ENCODE measurements at places on chromosomes 1 and 21.

GRCh38 chr1:148263128-148263905, 111.2 kb upstream of the NBPF11 start:
- peak; percentile 81 for DNase-seq

DNA sequence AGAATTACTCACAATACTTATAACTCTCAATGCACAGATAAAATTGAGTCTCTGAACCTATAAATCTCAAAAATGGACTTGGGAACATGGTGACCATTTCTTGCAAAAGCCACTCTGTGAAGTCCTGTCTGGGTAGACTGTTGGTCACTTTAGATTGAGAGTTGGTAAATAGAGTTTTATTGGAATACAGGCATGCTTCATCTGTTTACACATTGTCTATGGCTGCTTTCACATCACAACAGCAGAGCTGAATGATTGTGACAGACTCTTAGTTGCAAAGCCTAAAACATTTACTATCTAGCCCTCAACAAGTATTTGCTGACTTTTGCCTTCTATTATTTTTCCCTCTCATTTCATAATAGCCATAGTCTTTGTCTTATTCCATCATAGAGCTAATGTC, 24.1 kb upstream of the ASPM start:
- DNase-seq = no peak

DNA sequence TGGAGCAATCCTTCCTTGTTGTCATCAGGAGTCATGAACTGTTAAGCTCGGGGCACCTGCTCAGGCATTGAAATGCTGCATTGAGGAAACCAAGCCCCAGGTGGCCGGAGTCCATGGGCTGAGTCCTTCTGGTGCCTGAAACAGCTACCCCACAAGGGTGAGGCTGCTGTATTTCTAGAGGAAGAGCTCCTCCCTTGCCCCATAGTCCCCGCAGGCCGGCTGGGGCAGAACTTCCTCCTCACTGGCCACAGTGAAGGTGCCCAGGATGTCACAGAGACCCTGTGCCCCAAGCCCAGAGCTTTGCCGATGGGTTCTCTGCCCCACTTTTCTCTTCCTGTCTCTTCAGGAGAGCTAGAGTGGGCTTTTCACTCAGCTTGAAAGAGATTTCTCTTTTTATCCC, 80.8 kb upstream of the GCLM start:
- DNase-seq = no peak

- no peak for DNase-seq
Measured at GRCh38 chr1:75430526-75430925, 180.4 kb downstream of the SLC44A5 start.

DNA sequence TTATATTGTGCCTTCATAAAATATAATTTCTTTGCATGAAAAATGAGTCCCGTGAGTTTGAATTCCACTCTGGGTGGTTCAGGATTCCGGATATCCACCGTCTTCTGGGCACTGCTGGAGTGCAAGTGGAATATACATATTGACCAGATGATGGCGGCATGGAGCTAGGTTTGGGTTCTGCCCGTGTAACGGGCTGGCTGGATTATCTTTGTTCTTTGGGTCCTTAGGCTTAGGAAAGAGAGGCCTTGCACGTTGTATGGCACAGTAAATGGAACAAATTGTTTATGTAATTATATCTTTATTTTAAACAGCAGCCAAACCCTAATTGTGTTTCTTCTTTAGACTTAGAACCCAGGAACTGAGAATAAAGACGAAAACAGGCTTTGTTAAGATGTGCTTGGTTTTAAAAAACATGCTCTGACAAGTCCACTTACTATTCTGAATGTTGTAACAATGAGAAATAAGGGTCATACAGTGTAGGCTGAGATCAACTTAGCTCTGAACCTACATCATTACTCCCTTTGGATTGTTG, 13.5 kb upstream of the ACBD6 start:
- DNase-seq = peak; percentile 78

- no peak for DNase-seq
Measured at GRCh38 chr1:8813991-8814390, 3.4 kb downstream of the RERE start.

- peak; percentile 89 for DNase-seq
Measured at GRCh38 chr1:107076841-107077240, 20.4 kb downstream of the PRMT6 start.

- peak; percentile 16 for DNase-seq
Measured at GRCh38 chr1:220908757-220909156, 29.5 kb downstream of the HLX start.

DNA sequence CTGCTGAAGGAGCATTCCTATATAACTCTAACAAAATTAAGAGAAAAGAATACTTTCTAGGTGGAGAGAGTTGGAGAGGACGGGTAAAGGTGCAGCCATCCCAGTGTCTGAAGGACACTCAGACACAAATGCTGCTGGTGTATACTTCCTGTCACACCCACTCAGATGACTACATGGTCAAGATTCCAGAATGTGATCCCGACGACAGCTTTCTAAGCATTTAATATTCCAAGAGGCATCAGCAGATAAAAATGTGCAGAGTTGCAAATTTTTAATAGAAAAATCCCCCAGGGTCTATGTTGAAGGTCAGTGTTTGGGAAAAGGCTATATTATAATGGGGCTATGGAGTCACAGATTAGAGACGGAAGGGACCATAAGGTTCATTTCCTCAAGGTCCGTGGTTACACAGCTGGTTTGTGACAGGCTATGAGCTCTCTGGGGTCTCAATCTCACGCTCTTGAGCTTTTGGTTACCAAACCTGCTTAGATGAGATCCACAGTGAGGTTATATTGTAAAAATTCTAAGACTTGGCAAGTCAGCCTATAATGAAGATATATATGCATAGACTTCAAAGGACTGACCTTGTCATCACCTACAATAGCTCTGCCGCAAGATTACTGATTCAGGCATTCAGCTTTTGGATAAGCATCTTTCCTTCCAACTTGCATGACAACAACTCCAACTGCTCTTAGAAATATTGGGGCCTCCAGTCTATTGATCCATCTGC, 35.1 kb downstream of the ZNF281 start:
- DNase-seq = peak; percentile 79

DNA sequence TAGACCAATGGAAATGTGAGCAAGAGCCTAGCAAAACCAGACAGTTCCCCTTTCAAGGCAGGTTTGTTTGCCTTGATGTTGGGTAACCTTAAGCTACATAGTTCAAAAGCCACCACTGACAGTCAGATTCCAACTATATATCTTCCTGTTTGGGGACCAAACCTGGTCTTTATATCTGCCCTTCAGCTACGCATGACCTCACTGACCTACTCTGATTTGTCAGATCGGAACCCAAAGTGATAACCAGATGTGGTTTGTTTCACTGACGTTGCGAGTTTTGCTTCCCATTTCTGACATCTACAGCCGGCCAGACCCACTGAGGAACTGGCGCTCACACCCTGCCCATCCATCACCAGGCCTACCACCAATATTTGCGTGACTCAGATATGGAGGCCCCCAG, 361.1 kb upstream of the CHRM3 start:
- no peak for DNase-seq

- no peak for DNase-seq
Measured at GRCh38 chr21:42429856-42430255, 26.2 kb downstream of the UBASH3A start.

DNA sequence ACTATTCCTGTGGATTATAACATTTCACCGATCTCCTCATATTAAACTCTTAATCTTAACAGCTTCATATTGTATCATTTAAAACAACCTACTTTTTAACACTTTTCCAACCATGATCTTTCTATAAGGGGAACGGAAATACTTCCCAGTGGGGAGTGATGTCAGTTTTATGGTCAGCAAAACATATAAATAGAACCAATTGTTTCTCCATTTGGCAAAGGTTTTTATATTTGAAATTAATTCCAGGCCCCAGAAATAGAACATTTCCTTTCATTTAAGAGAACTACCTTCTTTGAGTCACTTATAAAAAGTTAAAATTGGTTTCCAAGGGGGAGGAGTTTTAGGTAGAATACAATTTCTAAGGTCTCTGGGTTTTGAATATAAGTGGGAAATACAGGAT, 189.6 kb downstream of the TGFBR3 start:
- DNase-seq = no peak

DNA sequence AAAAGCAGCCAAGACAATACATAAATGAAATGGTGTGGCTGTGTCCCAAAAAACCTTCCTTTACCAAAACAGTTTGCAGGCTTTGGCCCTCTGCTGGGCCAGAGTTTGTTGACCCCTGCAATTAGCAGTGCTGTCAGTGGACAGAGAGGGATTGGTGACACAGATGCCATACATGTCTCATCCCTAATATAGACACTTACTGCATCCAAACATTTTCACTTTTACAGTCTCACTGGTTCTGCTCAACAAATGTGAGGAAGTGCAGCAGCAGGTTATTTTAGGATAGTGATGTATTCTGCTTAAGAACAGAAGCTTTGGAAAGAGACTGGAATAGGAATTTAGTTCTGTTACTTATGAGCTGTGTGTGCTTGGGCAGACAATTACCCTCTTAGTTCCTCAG, 462.8 kb upstream of the LRRC7 start:
- DNase-seq = no peak

- DNase-seq = no peak
Measured at GRCh38 chr1:171627020-171627419, 5.0 kb downstream of the MYOCOS start.

DNA sequence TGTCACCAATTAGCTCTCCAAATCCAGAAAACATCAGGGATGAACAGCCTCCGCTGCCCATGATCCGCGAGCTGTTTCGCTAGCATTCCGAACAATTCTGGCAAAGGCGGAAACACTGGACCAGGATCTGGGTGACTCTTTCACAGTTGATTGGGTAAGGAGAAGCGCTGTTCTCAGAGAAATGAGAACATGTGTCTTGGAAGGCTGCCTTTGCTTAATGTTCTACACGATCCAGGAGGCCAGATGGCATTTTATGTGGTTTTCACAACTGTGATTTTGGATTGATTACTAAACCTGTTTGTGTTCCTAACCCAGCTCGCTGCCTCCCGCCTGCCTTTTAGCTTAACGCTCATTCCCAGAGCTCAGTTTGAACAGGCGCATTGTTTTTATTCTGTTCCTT, 144.0 kb downstream of the KIF26B start:
- no peak for DNase-seq

GRCh38 chr1:45334308-45335245, 5.4 kb upstream of the TOE1 start:
- no peak for DNase-seq

DNA sequence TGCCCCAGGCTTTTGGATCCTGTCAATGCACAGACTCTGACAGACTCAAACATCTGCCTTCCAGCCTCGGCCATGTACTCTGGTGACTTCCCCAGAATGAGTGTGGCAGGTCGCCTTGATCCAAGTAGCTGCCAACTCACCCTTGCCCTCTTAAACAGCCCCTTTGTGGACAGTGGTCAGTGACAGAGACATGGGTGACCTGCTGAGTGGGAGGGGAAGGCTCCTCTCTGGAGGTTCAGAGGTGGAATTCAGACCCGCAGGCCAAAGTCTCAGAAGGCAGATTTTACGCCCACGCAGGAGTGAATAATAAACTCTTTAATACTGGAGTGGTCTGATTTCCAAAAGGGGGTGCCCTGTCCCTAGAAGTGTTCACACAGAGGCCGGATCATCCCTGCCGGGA, 63.5 kb downstream of the TLR5 start:
- no peak for DNase-seq

GRCh38 chr1:193785850-193786420, 599.5 kb upstream of the B3GALT2 start:
- no peak for DNase-seq

- peak; percentile 45 for DNase-seq
Measured at GRCh38 chr1:176450526-176450925, 12.4 kb upstream of the PAPPA2 start.

DNA sequence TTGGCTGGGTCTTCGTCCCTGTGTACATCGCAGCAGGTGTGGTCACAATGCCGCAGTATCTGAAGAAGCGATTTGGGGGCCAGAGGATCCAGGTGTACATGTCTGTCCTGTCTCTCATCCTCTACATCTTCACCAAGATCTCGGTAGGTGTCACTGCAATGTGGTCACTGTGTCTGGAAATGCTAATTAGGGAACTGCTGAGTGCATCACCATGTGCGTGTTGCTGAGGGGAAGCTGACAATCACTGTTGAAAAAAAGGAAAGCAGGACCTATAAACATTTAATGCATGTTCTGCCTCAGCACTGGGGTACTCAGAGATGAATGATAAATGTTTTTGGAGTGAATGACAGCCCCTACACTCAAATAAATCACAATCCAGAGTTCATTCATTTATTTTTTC, 6.8 kb downstream of the SLC5A9 start:
- DNase-seq = no peak

DNA sequence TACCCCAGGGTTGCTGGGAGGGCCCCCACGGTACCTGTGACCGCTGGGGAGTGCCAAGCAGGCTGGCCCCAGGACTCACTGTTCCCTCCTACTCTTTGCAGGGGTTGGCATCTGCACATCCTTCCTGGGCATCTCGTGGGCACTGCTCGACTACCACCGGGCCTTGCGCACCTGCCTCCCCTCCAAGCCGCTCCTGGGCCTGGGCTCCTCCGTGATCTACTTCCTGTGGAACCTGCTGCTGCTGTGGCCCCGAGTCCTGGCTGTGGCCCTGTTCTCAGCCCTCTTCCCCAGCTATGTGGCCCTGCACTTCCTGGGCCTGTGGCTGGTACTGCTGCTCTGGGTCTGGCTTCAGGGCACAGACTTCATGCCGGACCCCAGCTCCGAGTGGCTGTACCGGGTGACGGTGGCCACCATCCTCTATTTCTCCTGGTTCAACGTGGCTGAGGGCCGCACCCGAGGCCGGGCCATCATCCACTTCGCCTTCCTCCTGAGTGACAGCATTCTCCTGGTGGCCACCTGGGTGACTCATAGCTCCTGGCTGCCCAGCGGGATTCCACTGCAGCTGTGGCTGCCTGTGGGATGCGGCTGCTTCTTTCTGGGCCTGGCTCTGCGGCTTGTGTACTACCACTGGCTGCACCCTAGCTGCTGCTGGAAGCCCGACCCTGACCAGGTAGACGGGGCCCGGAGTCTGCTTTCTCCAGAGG, 6.8 kb downstream of the XKR8 start:
- DNase-seq = no peak

GRCh38 chr1:158177700-158178450, 2.8 kb upstream of the CD1D start:
- DNase-seq = peak; percentile 52

DNA sequence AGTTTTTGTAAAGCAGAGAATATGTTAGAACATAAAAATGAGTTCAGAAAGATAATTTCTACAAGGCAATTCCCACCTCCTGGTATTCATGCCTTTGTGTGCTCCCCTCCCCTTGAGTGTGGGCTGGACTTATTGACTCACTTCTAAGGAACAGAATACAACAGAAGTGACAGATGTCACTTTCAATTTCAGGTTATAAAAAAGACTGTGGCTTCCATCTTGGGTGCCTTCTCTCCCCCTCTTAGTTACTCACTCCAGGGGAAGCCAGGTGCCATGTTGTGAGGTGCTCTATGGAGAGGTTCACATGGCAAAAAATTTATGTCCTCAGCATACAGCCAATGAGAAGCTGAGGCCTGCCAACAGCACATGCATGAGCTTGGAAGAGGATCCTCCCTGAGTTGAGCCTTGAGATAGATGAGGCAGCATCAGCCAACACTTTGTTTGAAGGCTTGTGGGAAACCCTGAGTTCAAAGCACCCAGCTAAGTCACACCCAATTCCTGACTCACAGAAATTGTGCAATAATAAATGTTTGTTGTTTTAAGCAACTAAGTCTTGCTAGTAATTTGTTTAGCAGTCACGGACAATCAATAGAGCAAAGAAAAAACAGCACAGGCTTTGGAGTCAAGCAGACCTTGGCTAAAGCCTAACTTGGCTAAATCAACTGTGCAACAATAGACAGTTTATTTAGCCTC, 73.5 kb upstream of the NGF start:
- peak; percentile 83 for DNase-seq

- peak; percentile 96 for DNase-seq
Measured at GRCh38 chr1:31954607-31955283, 16.6 kb upstream of the PTP4A2 start.

GRCh38 chr1:173224949-173225348, 17.8 kb upstream of the TNFSF4 start:
- no peak for DNase-seq

Measured in EL (cell line).